ENCODE measurements at places on chromosomes 7 and 10.

DNA sequence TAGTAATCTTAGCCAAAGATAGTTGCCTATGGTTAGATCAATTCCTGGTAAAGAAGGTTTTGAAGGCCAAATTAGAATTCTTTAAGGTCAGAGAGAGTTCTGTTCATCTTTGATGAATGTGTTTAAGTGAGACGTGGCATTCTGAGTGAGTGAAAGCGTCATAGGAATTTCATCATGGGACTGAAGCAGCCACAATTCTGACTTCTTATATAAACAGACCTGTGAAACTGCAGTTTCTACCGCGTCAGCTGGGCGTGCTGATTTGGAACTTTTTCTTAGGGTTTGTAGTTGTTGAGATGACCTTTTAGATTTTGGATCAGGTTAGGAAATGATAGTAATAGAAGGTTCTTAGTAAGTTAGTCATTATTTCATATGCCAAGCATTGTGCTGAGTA lies 103.8 kb downstream of the CNNM2 start:
- peak; percentile 97 for DNase-seq

DNA sequence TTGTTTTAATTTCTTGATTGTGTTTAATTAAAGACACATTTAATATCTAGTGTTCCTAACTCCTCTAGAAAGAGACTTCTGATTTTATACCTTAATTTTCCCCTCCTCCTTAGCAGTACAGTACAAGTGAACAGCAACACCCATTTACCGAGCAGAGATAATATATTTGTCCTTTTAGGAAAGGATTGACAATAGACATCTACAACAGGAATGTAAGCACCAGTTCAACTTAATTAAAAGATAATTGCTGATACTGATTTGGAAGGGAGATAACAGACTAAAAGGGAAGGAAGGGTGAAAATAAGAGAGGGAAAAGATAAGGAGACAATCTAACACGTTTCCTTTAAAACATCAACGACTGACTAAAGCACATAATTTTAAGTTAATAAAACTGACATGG lies 119.3 kb downstream of the SRPK2 start:
- DNase-seq, result no peak

- peak; percentile 90 for DNase-seq
These were observed 11.2 kb downstream of the AVL9 start for GRCh38 chr7:32506266-32507054.

DNA sequence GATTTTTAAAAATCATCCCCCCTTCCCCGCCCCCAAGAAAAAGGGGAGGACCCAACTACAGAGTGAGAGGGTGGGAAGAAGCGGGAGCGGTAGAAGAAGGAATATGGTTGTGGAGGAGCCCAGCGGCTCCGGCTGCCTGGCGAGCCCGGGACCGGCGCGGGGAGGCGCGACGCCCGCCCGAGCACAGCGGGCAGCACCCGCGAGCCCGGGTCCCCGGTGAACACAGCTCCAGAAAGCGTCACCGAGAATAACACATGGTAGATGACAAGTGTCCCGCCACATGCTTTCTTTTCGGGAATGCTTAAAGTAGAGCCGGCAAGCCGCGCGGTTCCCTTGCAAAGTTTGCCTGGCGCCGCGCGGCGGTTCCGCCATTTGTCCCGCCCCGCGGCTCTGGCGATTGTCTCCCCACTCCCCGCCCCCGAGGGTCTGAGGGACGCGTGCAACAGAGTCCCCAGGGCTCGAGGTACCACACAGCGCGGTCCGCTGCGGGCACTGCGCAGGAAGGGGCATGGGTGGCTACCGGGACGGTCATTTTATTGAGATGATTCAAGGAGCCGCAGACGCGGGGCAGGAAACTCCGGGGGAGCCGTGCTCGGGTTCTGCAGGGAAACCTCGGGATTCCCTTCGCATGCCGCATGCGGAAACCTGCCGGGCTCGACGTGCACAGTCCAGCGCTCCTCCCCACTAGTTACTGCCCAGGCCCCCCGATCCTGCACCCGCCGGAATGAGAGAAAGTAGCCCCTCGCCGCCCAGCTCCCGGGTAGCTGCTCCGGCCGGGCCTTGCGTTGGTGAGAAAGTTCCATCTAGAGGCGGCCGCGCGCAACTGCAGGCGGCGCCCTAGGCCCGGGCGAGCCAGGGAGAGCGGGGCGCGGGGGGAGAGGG lies 781 bp upstream of the GRM8 start:
- peak; percentile 31 for DNase-seq

- peak; percentile 86 for DNase-seq
These were observed 46.7 kb upstream of the PLCE1 start for GRCh38 chr10:93947055-93947454.

DNA sequence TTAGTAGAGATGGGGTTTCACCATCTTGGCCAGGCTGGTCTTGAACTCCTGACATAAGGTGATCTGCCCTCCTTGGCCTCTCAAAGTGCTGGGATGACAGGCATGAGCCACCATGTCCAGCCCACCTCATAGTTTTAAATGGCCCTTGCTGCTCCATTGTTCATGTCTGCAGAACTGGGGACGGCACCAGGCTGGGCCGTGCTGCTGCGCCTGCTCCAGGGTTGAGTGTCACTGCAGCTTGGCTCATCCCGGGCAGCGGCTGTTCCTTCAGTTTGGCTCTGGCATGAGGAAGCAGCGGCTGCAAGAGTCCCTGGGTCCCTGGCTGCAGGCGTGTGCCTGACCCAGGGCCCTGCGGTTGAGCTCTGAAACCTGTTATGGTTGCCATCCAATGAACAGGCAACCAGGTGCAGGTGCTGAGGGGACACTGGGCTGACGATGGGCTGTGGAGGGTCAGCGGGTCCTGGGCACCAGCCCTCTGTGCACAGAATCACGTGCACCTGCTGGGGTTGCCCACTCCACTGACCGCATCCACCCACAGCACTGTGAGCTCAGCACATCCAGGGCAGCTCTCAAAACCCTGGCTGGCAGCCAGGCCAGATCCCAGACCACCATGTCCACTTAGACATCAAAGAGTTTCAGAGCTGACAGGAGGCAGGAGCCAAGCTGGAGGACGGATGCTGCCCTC lies 70.2 kb upstream of the PPP2R2D start:
- no peak for DNase-seq

- DNase-seq, result peak; percentile 98
These were observed 242.7 kb upstream of the SEMA3C start for GRCh38 chr7:81161451-81162075.

GRCh38 chr7:116062666-116063065 lies 32.1 kb upstream of the TFEC start:
- peak; percentile 67 for DNase-seq

GRCh38 chr10:816958-817357 lies 114.5 kb downstream of the LARP4B start:
- no peak for DNase-seq

GRCh38 chr7:30914596-30914995 lies 2.9 kb downstream of the AQP1 start:
- DNase-seq, result peak; percentile 33

GRCh38 chr7:55400191-55400590 lies 35.1 kb downstream of the LANCL2 start:
- DNase-seq, result peak; percentile 64

DNA sequence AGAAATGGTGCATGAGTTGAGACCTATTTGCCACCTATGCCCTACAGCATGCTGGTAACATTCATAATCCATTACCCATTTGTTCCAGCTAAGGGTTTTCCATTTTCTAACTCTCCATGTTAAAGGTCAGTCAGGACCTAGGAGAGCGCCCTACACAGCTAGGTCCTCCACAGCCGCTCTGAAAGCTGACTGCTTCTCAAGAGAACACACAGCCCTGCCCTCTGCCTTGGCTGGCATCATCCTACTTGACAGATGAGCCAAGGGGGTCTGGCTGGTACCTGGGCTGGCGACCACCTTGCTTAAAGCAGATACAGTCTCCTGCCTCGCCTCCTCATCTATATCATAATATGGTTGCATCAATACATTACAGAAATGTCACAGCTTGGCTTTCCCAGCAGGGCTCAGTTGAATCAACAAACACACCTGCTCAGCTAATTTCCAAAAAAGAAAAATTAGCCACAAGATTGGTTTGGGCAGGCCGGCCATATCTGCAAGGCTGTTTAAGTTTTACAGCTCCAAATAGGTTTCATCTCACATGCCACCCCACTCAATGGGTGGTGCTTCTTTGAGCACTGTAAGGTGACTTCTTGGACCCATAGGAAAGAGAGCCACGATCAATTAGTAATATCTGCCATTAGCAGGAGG lies 17.3 kb downstream of the TLL2 start:
- peak; percentile 35 for DNase-seq

DNA sequence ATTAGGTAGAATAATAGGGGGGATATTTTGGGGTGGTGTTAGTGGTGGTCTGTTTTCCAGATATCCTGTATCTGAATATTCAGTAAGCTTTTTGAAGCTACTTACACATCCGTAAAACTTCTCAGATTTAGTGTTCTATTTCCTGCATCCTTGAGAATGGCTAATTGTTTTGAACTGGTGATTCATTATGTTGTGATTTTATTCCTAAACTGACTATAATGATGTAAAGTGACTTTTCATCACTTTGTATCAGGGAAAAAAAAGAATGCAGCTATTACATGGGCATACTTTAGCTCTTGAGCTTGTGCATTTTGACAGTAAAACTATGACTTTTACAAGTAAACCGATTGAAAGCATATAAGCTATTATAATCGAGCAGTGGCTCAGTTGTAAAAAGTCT lies 18.2 kb downstream of the WAC start:
- no peak for DNase-seq

DNA sequence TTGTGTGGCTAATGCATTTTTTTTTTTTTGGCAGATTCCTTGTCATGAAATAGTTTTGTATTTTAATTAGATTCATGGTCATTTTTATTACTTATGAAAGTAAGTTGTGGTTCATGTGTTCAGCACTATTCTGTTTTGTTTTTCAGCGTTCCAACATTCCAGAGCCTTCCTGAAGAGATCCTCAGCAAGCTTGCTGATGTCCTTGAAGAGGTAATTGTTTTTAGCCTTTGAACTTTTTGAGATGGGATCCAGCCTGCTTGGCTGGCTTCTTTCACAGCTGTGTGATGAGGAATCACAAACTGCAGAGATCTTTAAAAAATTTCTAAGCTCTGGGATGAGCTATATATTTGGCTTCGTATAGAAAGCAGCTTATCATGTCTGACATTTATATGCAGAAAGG lies 208.0 kb upstream of the CSTF2T start:
- DNase-seq, result no peak

- DNase-seq, result no peak
These were observed 386.6 kb downstream of the DPP6 start for GRCh38 chr7:154438571-154439367.

- no peak for DNase-seq
These were observed 4.2 kb upstream of the PILRA start for GRCh38 chr7:100369105-100369504.

DNA sequence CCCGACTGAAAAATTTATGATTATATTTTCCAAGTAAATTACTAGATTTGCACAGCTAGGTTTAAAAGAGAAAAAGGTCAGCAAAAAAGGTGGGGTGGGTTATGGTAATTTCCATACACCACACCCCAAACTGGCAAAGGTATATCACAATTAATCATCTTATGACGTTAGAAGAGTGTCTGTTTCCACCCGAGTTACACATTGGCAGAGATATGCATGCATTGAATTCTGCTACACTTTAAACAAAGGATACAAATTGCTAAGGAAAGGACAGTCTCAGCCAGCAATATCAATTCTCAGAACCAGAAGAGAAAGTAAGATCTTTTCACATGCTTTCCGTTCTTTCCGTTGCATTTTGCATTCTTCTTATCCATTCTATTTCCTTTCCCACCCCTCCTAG lies 843.3 kb downstream of the GATA3 start:
- no peak for DNase-seq

DNA sequence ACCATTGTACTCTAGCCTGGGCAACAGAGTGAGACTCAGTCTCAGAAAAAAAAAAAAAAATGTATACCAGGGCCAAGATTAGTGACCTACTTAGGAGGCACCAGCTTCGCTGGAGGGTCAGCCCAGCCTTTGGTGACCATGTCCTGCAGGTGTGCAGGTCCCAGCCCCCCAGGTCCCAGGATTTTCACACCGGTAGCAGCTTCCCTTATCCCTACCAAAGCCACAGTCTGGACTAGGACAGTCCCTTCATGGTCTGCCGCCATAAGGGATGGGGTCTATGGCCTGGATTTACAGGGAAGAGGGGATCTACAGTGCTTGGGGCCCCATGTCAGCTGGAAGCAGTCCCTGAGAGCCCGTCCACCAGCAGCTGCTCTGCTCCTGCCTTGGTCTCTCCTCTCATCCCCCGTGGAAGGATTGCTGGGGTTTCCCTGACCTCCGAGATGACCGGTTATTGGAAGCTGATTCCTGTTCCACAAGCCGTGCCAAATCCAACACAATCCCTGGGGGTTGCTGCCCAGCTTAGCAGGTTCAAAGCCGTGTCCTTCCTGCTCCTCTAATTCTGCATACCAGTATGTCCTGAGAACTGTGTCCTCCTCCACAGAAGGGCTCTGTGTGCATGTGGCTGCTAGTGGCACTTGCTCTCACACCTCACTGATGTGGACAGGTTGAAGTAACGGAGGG lies 11.0 kb upstream of the NDUFB2 start:
- DNase-seq, result no peak

- DNase-seq, result no peak
These were observed 552.4 kb upstream of the GALNT17 start for GRCh38 chr7:70579397-70580097.

GRCh38 chr10:10828623-10829022 lies 189.0 kb upstream of the CELF2 start:
- DNase-seq, result peak; percentile 34

- DNase-seq, result no peak
These were observed 163.2 kb downstream of the REEP3 start for GRCh38 chr10:63684257-63684936.

- DNase-seq, result no peak
These were observed 49.6 kb upstream of the CHST15 start for GRCh38 chr10:124142960-124143359.

DNA sequence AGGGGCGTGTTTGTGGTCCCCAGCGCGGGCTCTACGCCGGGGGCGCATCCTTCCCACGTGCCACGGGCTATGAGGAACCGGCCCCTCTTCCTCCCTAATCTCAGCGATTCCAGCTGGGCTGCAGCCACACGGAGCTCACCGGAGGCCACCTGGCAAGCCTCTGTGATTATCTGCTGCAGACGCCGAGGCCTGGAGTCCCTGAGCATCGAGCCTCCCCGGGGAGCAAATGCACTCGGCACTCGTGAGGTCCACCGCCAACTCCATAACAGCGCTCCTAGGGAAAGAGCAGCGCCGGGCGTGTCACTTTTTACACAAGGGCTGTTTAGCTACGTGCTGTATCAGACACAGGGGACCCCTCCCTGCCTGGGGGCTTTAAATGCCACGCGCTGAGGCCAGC lies 101.2 kb downstream of the DYNC2I1 start:
- no peak for DNase-seq

DNA sequence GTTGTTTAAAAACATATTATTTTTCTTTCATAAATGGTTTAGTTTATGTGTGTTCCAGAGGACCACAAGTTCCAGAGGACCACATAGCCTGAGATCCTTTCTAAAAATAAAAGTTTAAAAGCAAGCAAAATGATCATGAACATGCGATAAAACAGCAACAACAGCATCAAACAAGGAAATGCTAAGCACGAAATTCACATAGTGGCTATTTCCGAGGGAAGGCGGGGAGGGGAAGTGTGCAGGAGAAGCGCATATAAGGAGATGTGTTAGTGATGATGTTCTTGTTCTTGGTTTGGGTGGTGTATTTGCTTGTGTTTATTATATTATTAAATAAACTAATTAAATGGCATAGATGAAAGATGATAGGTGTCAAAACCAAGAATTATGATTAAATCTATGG lies 1.2 kb downstream of the TBATA start:
- no peak for DNase-seq

Data from IMR-90 (cell line).